ENCODE measurements at places on chromosomes 7 and 10.

- no peak for DNase-seq
Observed at GRCh38 chr7:93765475-93765874, 125.1 kb downstream of the TFPI2 start.

DNA sequence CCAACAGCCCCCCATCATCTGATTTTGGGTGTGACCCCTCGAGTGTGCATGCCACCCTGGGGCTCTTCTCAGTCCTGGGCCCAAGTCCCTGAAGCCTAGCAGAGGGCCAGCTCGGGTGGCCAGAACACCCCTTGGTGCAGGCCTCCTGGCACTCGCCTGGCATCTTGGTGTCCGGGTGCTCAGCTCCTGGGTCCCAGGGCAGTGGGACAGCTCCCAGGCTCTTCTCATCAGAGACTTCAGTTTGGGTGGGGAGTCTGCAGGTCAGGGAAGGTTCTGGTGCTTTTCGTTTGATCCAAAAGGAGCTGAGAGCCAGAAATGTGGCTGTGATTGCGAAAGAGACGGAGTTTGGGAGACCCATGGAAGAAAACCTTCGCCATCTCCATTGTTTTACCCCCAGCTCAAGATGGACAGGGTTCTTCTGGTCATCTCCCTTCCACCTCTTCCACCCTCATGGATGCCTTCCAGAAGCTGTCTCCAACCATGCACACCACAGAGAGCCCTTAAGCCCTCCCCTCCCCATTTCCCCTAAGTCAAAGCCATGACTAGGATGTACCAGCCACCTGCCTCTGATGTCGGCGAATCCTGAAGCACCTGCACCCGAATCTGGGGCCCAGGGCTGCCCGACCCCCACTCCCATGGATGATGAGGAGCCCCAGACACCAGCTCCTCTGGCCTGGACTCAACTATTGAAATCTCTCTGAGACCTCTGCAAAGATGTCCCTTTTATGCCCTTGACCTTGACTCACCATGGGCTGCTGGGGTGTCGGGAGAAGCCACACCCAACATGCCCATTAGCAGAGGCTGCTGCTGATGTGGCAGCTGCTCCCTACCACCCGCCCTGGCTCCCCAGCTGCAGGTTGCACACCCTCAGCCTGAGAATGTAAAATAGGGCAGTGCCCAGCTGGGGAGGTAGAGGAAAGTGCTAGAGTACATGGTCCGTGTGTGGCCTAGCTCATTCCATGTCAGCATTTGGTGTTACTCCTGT, 55.3 kb downstream of the ADCYAP1R1 start:
- DNase-seq, result no peak

GRCh38 chr7:36010656-36011587, 142.1 kb upstream of the EEPD1 start:
- no peak for DNase-seq

- DNase-seq, result no peak
Observed at GRCh38 chr7:99504281-99504602, 220 bp upstream of the ZKSCAN5 start.

DNA sequence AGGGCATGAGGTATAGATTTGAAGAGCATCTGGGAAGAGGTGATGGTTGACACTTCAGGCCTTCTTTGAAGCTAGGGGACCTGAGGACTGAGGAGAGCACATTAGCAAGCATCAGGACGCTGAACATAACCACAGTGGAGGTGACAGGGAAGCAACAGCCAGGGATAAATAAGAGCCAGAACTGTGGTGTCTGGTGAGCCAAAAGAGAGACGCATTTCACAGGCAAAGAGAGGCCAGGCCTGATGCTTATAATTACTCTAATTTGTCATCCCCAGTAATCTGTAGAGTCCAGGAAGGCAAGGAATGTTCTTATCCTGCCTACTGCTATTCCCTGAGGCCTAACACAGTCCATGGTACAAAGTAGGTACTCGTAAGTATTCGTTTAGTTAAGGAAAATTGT, 10.4 kb upstream of the FAS start:
- DNase-seq, result no peak

GRCh38 chr7:2932402-2933251, 88.5 kb upstream of the GNA12 start:
- no peak for DNase-seq

DNA sequence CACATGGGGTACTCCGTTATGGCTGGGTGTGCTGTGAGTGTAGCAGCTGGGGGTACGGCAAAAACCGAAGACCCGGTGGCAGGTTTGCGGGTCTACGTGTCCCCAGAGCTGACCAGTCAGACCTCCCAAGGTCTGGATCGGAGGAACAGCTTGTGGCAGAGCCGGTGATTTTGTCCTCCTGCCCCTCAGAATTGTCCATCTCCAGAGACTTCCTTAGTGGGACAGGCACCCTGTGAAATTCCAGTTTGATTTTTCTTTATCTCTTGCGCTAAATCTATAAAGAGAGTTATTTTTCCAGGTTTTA, 1.0 kb downstream of the EIF3B start:
- no peak for DNase-seq

DNA sequence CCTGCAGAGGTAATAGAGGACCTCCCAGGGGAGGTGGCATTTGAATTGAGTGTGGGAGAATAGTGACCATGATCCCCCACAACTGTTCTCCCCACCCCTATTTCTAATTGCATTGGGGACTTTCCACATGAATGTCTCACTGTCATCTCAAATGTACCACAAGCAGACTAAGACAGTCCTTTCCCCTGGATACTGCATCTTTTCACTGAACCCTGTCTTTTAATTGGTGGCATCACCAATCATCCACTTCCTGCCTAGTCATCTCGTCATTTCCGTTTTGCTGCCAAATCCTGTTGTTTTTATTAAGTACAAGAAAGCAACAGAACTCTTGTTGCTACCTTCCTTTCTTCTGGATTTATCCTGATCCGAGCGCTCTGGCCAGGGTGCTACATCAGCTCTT, 120.3 kb downstream of the NRP1 start:
- no peak for DNase-seq

DNA sequence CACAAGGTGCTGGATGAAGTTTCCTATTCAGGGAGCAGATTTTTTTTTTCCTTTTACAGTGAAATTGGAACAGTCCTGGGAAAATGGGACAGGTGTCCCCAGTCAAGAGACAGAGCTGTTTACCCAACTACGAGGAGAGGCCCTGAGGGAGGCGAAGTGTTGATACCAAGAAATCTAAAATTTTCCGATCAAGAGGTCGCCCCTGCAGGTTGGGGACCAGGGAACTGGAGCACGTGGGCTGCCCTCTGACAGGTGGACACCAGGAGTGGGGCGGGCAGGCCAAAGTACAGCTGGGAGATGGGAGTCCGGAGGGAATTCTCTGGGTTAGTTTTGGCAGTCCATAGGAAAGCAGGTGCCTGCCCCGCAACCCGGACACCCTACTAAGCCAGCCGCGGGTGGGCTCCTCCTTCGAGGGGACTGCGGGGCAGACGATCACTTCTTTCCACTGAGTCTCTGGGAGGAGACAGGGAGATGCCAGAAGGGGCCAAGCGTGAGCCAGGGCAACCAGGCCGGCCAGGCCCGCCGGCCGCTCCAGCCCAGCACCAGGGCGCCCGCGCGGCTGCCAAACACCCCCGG, 965 bp upstream of the CAMK1D start:
- DNase-seq, result no peak

DNA sequence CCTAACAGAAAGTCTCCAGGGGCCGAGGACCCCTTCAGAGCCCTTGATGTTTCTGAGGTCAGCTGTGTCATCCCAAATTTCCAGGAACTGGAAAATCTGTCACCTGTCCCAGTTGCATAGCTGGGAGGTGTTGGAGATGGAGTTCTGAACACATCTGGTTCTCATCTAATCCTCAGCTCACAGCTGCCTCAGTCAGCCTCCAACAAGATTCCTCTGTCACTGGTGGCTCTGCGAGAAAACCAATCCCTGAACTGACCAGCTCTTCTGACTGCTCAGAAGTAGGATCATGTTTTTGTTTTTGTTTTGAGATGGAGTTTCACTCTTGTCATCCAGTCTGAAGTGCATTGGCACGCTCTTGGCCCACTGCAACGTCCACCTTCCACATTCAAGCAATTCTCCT, 37.6 kb upstream of the MYL10 start:
- DNase-seq, result no peak

DNA sequence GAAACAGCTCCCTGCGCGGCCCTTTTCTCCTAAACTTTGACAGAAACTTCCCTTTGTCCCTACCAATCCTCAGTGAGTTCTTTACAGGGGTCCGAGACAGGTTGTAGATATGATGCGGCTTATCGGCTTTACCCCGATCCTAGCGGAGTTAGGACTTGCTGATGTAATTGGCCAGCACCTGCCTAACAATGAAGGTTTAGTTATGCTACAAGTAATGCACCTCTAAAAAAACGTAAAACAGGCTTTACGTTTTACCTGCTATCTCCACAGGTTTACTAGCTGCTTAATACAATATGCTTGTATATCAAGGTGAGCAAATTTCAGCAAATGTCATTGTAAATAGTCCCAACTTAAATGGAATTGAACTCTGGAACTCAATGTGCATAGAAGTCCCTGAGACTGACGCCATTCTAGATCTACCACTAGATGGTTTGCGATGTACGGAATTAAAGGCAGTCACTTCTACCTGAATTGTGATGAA, 697 bp upstream of the SNX13 start:
- no peak for DNase-seq

DNA sequence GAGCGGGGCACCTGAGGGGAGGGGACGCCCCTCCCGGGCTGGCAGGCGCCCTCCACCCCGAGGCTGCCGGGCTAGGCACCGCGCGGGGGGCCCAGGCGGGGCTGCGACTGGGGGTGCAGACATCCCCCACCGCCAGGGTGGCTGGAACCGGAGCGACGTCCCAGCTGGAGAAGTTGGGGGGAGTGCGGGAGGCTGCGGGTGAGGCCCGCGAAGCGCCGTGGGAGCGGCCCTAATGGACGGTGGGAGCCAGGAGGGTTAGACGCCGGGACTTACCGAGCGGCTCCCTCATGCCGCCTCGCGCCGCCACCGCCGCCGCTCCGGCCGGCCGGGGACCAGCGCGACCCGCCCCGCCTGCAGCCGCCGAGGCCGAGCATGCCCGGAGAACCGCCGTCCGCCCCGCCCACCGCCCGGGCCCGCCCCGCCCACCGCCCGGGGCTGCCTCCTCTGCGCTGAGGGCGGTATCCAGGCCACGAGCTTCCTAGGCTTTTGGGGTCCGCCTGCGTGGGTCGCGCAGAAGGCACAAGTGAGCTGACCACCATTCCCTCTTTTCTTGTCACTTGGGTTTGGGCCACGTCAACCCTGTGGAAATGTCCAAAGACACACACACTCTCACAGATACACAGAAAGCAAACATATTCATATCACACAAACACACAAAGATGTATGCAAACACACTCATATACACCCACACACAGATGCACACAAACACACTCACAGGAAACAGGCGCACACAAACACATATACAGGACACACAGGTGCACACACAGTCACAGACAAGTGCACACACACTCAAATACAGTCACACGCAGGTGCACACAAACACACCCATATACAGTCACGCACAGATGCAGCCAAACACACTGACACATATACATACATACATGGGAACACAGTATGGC, at the start of gene JCAD:
Gene JCAD, minus strand, starts transcription at position 378 of the 899 bp plus-strand sequence. CDS start 11,774 bp downstream, outside the sequence.
- DNase-seq, result no peak

DNA sequence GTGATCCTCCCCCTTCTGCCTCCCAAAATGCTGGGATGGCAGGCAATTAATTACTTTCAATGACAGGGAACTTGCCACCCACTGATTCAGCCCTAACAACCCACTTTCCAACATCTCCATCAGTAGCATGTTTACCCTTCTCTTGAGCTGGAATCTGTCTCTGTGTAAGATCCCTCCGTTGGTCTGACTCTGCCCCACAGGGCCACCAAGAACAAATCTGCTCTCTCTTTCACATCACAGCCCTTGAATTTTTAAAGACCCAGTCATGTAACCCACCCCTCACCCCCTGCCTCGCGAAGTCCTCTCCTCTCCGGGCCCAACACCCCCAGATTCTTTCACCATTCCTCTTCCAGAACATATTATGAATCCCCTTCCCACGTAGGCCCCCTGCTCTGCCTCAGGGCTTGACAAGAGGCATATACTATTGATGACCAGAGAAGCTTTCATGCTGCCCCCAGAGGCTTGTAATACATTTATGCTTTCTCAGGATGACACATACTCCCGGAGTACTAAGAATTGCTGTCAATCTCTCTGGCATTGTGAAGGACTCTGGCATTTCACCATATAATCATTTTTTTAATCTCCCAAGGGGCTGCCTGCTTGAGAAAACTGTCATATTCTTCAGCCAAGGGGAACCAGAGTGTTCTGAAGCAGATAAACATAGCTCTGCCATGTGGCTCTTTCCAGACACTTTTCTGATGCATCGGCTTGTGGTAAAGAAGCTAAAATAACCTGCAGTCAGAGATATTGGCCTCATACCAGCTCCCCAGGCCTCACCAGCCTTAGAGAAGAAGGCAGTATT, 179.2 kb upstream of the AUTS2 start:
- no peak for DNase-seq

GRCh38 chr10:22676435-22676834, 37.9 kb downstream of the PIP4K2A start:
- DNase-seq, result no peak

DNA sequence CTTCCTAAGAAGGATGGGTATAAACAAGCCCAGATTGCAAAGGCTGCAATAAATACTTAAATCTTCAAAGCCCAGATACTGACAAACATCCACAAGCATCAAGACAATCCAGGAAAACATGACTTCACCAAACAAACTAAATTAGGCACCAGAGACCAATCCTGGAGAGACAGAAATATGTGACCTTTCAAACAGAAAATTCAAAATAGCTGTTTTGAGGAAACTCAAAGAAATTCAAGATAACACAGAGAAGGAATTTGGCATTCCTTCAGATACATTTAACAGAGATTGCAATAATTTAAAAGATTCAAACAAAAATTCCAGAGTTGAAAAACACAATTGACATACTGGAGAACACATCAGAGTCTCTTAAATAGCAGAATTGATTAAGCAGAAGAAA, 23.0 kb downstream of the GSDME start:
- no peak for DNase-seq

GRCh38 chr10:279655-280054, 144.4 kb downstream of the ZMYND11 start:
- DNase-seq, result no peak

Measured in activated CD8-positive, alpha-beta memory T cell treated with anti-CD3 and anti-CD28 coated beads for 1 hour (primary cell).